Left lobe of liver (tissue), 2 donors: ENCODE measurements at places on chromosomes 16 and 17. TPM values are rescaled to one million over a fixed set of nuclear protein-coding genes. Genes with fewer than 3 reads are reported as not detected.

The AOC2 gene
- 2.6 TPM for total RNA-seq

The CACNG3 gene
- not detected for total RNA-seq

The HIC1 gene
- total RNA-seq: 9.9 TPM

The PFN1 gene
- total RNA-seq: 254 TPM

The APOBR gene
- total RNA-seq: 0.58 TPM

The PRSS21 gene
- not detected for total RNA-seq

The KRTAP17-1 gene
- total RNA-seq: not detected

The TP53TG3D gene
- not detected for total RNA-seq

The NPIPB12 gene
- total RNA-seq: 44.2 TPM

The SOCS3 gene
- total RNA-seq: 2.7 TPM

The PARD6A gene
- total RNA-seq: 3.4 TPM

The LDHD gene
- total RNA-seq: 113 TPM

The CDRT15L2 gene
- total RNA-seq: not detected

The STAT5A gene
- total RNA-seq: 10.2 TPM

The NGFR gene
- total RNA-seq: 14.0 TPM

The NPIPA3 gene
- total RNA-seq: 0.88 TPM

The TANGO6 gene
- 12.2 TPM for total RNA-seq

The ELMO3 gene
- total RNA-seq: 5.2 TPM

The CLDN7 gene
- 20.5 TPM for total RNA-seq

The SLFN11 gene
- total RNA-seq: 2.7 TPM
